ENCODE measurements at places on chromosomes 13 and 19.

- no peaks in the 10 kb centered on the region for H3K36me3 ChIP-seq
- no peak overlapping the region for H3K4me3 ChIP-seq
- DNase-seq = no peak
- H3K4me1 ChIP-seq = no peaks in the 10 kb centered on the region
Observed at GRCh38 chr19:28166025-28166424, 1046.9 kb downstream of the UQCRFS1 start.

DNA sequence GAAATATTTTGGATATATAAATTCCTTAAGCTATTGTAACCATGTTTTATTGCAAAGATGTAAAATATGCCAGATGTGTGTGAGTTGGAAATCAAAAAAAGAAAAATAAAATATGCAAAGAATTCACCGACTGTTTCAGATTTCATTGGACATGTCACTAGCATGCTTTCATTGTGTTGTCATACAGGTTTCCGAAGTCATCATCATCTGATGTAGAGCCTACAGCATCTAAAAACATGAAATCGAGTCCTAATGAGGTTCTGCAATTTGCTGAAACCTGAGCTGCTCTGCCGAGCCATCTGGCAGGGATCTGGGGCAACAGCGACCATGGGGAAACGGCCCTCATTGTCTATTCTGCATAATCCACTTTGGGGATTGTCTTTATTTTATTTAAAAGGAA is 196.1 kb upstream of the MAB21L1 start:
- H3K27ac ChIP-seq = no peak overlapping the region
- no peak overlapping the region for H3K4me3 ChIP-seq
- DNase-seq = no peak
- no peaks in the 10 kb centered on the region for H3K27me3 ChIP-seq
- no peaks in the 10 kb centered on the region for H3K36me3 ChIP-seq

DNA sequence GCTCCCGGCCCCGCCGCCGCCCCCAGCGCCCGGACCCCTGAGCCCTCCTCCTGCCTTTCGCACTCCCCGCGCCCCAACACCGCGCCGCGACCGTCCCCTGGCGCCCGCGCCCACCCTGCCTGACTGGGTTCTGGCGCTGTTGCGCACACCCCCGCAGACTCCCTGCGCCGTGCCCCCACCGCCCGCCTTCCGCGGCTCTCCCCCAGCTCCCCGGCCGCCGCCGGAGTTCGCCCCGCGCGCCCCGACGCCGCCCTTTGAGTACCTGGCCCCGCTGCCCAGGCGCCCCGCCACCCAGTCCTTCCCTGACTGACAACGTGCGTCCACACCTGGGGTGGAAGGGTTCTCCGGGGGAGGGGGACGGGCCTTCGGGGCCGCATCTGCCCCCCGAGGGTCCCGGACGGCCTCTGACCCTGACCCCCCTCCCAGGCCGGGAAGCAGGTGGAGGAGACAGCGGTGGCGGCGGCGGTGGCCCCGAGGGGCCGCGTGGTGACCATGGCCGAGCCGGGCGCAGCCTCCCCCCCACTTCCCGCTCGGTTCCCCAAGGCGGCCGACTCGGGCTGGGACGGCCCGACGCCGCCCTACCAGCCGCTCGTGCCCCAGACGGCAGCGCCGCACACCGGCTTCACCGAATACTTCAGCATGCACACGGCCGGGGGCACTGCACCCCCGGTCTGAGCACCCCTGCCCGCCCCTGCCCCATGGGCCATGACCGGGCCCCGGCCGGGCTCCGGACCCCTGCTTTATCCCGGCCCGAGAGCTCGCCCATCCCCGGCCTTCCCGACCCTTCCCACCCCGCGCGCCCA is 1.4 kb upstream of the MEGF8 start:
- H3K4me3 ChIP-seq = peak overlapping the region; percentile 32
- DNase-seq = no peak
- H3K4me1 ChIP-seq = peaks cover 30% of the 10 kb centered on the region
- no peaks in the 10 kb centered on the region for H3K27me3 ChIP-seq
- no peaks in the 10 kb centered on the region for H3K36me3 ChIP-seq

GRCh38 chr13:112144616-112145550 is 77.9 kb downstream of the SOX1 start:
- DNase-seq = no peak
- no peak overlapping the region for H3K4me3 ChIP-seq
- no peaks in the 10 kb centered on the region for H3K4me1 ChIP-seq
- no peak overlapping the region for H3K27ac ChIP-seq
- no peaks in the 10 kb centered on the region for H3K36me3 ChIP-seq
- no peaks in the 10 kb centered on the region for H3K27me3 ChIP-seq

DNA sequence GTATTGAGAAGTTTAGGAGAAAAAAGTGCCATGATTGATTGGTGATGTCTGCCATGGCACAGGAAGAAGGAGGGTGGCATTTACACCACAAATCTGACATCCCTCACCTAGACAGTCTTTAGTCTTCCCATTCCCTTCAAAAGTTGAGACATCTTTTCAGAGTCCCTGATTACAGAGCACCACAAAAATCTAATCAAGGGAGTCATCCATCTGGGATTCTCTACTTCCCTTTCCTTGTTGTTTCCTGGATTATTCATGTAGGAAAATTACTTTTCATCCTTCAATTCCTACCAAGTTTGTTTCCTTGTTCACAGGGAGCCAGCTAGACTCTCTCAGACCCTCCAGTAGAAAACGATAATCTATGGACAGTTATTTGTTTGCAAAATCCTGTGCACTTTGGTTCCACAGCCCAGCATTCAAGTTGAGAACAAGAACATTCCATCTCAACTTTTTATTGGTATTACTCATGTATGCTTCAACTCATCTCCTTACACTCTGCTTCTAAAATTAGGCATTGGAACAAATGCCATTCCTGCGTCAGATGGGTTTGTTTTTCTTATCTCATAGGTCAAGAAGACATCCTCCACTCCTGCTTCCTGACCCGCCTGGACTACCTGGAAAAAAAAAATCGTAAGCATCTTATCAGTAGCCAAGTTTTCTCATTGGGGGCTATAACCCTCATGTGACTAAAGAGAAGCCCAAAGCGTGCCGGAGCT is 259.9 kb downstream of the FOXO1 start:
- no peak overlapping the region for H3K27ac ChIP-seq
- no peaks in the 10 kb centered on the region for H3K27me3 ChIP-seq

DNA sequence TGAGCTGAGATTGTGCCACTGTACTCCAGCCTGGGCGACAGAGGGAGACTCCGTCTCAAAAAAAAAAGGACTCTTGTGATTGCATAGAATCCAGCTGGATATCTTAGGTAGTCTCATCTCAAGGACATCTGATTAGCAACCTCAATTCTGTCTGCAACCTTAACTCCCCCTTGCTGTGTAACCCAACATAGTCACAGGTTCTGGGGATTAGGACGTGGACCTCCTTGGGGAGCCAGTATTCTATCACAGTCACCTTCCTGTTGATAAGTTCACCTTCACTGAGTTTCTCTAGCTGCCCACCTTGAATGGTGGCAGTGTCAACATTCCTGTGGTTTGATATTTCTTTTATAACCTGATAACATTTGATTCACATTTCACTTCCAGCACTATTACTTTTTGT is 27.2 kb downstream of the GPR18 start:
- H3K4me3 ChIP-seq = no peak overlapping the region
- no peaks in the 10 kb centered on the region for H3K36me3 ChIP-seq

- no peak overlapping the region for H3K4me3 ChIP-seq
- no peaks in the 10 kb centered on the region for H3K36me3 ChIP-seq
Observed at GRCh38 chr13:40352380-40352778, 314.1 kb downstream of the FOXO1 start.

DNA sequence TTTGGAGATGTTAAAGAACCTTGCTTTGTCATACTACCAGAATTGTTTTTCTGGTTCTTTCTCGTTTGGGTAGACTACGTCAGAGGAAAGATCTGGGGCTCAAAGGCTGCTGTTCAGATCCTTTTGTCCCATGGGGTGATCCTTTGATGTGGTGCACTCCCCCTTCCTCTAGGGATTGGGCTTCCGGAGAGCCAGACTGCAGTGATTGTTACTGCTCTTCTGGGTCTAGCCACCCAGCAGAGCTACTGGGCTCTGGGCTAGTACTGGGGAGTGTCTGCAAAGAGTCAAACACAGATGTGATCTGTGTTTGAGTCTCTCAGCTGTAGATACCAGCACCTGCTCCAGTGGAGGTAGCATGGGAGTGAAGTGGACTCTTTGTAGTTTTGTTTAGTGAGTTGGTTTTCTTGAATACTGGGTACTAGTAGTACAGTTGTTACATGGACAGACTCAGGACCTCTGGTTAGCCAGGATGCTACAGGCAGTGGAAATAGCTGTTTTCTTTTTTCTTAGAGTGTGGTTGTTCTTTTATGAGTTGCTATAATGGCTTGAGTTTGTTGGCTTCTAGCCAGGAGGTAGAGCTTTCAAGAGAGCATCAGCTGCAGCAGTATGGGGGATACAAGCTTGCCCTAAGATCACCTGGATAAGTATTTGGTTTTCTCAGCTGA is 34.4 kb downstream of the DNAJC15 start:
- no peaks in the 10 kb centered on the region for H3K36me3 ChIP-seq
- H3K27ac ChIP-seq = no peak overlapping the region
- no peak overlapping the region for H3K4me3 ChIP-seq
- no peak for DNase-seq

- H3K36me3 ChIP-seq = no peaks in the 10 kb centered on the region
- no peak overlapping the region for H3K4me3 ChIP-seq
- H3K4me1 ChIP-seq = peaks cover 16% of the 10 kb centered on the region
- H3K27ac ChIP-seq = no peak overlapping the region
- H3K27me3 ChIP-seq = no peaks in the 10 kb centered on the region
Observed at GRCh38 chr13:29817604-29818378, 32.6 kb downstream of the UBL3 start.

DNA sequence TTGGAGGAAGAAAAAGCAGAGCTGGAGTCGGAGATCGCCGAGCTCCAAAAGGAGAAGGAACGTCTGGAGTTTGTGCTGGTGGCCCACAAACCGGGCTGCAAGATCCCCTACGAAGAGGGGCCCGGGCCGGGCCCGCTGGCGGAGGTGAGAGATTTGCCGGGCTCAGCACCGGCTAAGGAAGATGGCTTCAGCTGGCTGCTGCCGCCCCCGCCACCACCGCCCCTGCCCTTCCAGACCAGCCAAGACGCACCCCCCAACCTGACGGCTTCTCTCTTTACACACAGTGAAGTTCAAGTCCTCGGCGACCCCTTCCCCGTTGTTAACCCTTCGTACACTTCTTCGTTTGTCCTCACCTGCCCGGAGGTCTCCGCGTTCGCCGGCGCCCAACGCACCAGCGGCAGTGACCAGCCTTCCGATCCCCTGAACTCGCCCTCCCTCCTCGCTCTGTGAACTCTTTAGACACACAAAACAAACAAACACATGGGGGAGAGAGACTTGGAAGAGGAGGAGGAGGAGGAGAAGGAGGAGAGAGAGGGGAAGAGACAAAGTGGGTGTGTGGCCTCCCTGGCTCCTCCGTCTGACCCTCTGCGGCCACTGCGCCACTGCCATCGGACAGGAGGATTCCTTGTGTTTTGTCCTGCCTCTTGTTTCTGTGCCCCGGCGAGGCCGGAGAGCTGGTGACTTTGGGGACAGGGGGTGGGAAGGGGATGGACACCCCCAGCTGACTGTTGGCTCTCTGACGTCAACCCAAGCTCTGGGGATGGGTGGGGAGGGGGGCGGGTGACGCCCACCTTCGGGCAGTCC is 5.0 kb downstream of the FOSB start:
- peak overlapping the region; percentile 14 for H3K4me3 ChIP-seq
- H3K27me3 ChIP-seq = no peaks in the 10 kb centered on the region
- DNase-seq = no peak
- no peaks in the 10 kb centered on the region for H3K36me3 ChIP-seq
